ENCODE measurements at places on chromosomes 6 and 20.

- no peak for DNase-seq
Measured at GRCh38 chr6:110654096-110654820, 161.0 kb downstream of the CDK19 start.

GRCh38 chr20:25097498-25097897 is 15.6 kb upstream of the VSX1 start:
- DNase-seq: no peak

- DNase-seq: no peak
Measured at GRCh38 chr6:17962436-17963031, 24.9 kb downstream of the KIF13A start.

DNA sequence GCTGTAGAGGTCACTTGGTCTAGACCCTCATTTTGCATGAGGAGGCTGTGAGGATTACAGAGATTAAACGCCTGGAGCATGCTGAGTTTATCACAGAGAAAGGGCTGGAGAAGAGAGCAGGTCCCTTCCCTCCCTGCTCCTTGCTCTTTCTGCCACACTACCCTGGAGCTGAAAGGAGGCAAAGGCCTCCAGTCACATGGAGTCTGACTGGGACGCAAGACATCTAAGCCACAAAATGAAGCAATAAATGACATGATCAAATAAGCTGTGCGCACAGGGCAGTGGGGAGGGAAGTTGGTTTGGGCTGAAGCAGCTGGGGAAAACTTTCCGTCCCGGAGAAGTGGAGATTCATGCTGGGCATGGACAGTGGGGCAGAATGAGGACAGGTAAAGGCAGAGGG is 33.3 kb downstream of the ATXN1 start:
- DNase-seq: no peak

DNA sequence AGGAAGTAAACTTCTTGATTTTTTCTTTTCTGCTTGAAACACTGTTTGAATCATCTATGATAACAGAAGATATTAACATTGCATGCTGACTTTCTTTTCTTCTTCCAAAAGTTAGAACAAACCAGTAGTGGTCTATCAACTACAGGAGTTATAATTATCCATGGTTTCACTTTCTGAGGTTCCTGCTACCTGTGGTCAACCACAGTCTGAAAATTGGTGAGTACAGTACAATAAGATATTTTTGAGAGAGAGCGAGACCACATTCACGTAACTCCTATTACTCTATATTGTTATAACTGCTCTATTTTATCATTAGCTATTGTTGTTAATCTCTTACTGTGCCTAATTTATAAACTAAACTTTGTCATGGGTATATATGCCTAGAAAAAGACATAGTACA is 86.1 kb downstream of the MAP7 start:
- no peak for DNase-seq

DNA sequence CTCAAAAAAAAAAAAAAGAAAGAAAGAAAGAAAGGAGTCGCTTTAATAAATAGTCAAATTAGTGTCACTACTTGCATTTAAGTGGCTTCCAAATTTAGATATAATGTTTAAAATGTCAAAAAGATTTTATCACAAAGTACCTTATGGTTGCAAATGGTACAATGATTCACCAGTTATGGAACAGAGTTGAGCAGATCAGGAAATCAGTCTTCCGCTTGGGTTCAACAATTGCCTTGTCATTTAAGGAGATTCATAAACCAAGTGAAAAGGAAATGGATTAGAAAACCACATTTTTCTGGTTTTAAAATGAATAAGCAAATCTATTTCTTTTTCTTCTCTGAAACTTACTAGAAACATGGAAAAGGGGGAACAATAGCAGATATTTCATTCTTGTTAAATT is 94.8 kb upstream of the PTPRT start:
- no peak for DNase-seq

GRCh38 chr6:149857541-149857940 is 6.6 kb downstream of the LRP11 start:
- DNase-seq: no peak

DNA sequence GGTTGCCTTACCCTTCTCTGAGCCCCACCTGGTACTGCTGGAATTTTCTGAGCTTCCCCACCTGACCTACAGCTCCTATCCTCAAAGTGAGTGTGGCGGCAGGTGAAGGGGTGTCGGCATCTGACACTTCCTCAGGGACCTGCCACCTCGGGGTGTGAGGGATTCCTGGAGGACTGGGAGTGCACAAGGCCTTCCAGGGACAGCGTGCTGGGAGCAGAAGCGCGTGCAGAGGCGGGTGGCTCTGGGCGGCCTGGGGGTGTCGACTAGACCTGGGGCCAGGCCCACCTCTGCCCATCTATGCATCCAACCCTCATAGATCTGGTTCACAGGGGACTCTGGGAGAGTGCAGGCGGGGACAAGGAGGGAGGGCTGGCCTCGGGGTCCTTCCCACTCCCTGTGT is 7.8 kb downstream of the DLGAP4 start:
- no peak for DNase-seq

DNA sequence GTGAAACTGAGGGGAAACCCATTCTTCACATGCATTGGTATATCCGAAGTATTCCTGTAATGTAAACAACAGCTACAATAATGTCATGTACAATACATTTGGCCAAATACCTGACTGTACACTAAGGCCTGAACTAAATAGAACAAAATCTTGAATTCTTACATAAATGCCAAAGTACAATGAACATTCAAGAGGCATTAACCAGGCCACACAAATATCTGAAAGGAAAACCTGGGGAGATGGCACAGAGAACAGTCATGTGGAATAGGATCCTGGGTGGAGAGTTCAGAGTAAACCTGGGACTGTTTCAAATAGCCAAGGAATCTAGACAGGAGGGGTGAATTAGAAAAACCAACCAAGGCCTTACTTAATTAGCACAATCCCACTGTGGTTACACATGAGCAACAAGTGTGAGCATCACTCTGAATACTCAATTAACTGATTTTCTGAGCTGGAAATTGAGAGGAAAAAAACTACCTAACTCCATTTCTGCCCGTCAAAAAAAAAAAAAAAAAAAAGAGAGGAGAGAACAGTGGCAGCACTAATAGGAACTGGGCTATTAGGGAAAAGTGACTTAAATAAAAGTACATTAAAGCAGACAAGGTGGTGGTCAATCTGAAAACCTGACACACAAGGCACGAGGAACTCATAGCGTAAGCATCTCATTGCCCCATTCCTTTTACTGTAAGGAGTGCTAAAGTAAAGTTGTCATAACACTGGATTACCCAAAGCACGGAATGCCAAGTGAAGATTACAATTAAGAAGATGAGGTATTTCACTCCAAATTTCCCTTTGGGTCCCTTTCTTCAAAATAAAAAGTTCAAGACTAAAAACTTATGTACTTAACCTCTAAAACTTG is 10.9 kb downstream of the SNX5 start:
- no peak for DNase-seq

DNA sequence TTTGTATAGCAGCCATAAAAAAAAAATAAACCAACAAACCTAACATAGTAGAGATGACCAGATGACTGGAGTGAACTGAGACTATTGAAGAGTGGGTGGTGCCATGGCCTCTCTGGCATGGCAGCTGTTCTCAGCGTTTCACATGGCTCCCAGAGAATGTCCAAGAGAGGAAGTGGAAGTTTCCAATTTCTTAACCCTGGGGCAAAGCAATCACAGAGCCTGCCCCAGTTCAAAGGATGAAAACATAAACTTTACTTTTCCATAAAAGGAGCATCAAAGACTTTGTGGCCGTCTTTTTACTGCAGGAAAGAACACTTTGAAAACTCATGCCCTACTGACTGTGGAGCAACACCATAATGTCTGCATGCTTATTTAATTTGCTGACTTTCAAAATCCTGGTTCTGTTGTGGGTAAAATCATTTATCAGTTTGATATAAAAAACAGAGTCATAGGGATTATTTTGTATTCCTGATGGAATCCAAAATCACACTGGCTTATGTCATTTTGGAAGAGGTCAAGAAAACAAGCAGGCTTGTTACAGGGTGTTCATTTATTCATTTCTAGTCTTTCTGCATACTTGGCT is 165.4 kb downstream of the SLC35B3 start:
- DNase-seq: no peak

DNA sequence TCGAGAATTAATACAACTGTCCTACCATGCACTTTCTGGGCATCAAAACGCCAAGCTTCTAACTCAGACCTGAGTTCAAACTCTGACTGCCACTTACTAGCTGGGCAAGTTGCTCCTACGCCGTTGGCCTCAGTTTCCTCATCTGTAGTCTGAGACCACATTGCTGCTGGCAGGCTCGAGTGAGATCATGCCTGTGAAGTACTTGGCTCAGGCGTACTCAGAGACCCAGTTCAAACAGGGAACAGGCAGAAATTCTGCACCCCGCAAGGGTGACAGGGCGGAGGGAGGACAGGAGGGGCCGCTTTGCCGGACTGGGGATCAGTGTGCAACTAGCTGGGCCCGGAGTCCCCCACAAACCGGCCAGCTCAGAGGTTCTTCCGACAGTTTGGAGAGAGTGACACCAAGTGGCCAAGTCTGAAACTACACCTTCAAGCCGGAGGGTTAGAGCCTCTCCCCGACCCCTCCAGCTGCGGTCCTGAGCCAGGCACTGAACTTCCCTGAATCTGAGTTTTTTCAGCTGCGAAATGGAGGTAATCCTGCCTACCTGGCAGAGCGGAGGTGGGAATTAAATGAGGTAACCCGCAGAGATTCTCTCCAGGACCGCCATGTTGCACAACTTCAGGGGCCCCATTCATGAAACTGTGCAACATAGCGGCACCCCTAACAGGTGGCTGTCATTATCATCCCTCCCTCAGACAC is 46.0 kb upstream of the PTPN1 start:
- DNase-seq: peak; percentile 27

GRCh38 chr6:156146891-156147290 is 630.3 kb upstream of the ARID1B start:
- DNase-seq: no peak

DNA sequence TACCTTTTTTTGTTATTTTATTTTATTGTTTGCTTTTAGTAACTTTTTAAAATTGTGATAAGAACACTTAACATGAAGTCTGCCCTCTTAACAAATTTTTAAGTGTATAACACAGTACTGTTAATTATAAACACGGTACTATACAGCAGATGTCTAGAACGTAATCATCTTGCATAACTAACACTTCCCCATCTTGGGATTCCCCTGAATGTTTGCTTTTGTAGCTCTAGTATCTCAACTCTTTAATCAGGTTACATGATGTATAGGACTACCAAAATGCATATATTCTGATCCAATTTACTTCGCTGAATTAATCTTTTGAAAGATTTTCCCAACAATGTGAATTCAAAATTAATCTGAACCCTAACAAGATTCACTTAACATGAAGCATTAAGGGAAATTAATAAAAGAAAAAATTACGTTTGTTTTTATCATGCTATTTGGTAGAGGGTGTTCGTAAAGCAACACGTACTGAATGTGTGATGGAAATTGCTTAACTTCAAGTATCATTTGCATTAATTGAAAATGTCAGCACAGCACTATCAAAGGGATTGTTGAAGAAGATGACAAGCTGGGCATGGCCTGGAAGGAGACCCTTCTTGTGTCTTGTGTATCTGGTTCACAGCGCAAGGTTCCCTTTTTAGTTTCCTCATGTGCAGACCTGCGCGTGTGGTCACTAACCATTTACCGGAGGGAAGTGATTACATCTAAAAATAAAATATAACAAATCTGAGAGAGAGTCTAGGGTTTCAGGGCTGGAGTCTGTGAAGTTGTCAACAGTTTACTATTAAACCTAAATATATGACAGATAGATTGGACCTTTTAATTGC is 15.2 kb downstream of the COL19A1 start:
- no peak for DNase-seq

GRCh38 chr6:157528931-157529653 is 148.1 kb downstream of the ZDHHC14 start:
- no peak for DNase-seq

DNA sequence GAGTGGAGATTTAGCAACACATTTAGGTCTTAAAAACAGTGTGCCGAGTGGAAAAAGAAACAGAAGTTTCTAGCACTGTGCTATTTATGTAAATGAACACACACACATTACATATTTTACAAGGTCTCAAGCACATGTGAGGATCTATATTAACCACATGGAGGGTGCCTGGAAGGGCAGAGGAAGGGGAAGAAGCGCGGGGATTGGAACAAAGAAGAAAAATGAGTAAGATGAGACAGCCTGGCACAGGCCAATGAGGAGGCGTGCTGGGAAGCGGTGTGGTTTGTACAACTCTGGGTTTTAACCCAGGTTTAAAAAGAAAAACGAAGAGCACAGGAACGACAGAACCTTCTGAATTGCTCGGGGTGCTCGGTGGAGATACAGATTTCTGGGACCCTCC is 5.7 kb downstream of the KCNG1 start:
- DNase-seq: no peak

GRCh38 chr6:35213824-35214756 is at the start of gene SCUBE3:
Gene SCUBE3, plus strand, starts transcription at chr6:35213956. Its CDS starts 463 bp downstream, at chr6:35214419.
- no peak for DNase-seq

GRCh38 chr20:47335251-47336128 is 21.0 kb downstream of the ZMYND8 start:
- DNase-seq: no peak

DNA sequence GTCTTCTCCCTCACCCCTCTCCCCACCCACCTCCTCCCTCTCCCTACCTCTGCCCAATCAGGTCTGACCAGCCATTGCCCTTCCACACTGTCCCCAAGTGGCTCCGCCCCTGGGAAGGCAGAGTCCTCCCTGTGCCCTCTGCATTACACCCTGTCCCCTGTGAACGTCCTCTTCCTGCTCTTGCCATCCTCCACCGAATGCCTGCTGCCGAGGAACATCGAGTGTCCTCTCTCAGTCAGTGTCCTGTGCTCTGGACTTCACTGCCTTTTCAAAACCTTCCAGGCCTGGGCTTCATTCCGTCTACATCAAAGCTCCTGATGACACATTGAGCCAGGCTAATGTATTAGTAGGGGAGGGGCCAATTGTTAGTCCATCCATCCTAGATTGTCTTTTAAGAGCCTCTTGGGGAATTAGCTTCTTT is 3.3 kb upstream of the PACSIN1 start:
- DNase-seq: no peak

GRCh38 chr6:14375930-14376329 is 258.4 kb downstream of the CD83 start:
- no peak for DNase-seq

DNA sequence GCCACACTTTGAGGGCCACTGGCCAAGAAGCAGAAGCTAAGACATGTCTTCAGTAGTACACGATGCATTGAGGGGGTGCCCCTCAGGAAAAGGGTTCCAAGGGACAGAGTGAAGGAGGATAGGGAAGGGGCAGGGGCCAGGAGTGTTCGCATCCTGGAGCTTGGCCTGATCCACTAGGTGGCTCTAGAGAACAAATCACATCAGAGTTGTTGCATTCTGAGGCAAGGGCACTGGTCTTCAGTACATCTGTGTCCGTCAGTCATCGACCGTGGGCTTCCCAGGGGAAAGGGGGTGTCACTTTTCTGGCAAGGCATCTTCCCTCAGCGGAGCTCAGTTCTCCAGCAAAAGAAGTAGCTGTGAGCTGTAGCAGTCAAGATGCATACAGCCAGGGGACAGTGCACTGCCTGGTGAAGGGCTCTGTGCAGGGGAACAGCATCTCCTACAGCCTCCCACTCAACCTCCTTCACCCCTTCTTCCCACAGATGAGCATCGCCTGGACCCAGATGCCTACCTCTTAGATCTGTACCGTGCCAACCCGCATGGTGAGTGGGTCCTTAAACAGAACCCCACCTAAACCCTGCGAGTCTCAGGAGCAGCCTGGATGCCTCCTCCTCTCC is 47.8 kb downstream of the ARHGAP40 start:
- no peak for DNase-seq

Measured in stimulated activated CD8-positive, alpha-beta memory T cell treated with anti-CD3 and anti-CD28 coated beads, Interleukin-15, amount 100 ng/mL, for 4 hours (primary cell).